Ascending aorta (tissue), 2 donors: ENCODE measurements at places on chromosomes 2 and 18.

- DNase-seq: no peak
Measured at GRCh38 chr18:21513292-21513691, 87.2 kb downstream of the ESCO1 start.

- no peak for DNase-seq
Measured at GRCh38 chr2:31558401-31559295, 22.1 kb downstream of the SRD5A2 start.

DNA sequence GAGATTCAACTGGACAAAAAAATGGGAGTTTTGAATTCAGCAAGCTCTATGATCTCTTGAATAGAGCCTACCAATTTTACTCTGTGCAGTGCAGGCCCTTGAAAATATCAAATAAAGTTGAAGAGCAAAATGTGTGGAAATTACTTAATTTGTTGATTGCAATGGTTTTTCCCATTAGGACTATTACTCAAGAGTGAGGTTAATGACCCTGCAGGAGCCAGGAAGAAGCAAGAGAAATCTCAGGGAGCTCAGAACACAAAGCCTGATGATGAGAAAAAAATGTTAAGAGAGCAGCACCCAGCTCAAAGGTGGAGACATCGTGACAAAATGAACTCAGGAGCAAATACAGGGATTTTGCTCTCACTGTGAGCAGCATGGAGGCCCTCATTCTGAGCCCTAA lies 337.6 kb upstream of the TRIB2 start:
- no peak for DNase-seq

- DNase-seq: no peak
Measured at GRCh38 chr18:46402945-46403344, 254.1 kb downstream of the LOXHD1 start.

DNA sequence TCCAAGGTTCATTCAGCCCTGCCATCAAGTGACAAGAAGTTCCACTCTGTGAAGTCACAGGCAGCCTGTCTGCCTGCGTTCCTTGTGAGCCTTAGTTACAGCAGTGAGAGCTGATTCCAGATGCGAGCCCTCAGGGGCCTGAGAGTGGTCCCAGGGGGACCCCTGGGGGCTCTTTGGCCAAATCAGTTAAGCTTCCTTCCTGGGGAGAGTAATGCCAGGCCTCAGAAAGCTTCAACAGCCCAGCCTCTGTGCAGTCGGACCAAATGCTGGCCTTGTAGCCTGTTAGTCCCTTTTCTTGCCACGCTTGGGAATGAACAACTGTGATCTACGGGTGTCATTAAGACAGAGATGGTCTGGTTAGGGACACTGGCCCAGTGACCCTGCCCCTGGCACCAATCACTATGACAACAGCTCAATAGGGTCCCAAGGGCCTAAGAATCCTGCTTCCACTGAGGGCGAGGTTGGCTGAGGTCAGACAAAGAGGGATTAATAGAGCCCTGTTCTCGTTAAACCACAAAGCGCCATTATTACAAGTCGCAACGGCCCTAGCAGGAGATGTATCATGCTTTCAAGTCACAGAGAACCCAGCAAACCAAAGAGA lies 50.9 kb downstream of the HS1BP3 start:
- DNase-seq: peak; percentile 6

DNA sequence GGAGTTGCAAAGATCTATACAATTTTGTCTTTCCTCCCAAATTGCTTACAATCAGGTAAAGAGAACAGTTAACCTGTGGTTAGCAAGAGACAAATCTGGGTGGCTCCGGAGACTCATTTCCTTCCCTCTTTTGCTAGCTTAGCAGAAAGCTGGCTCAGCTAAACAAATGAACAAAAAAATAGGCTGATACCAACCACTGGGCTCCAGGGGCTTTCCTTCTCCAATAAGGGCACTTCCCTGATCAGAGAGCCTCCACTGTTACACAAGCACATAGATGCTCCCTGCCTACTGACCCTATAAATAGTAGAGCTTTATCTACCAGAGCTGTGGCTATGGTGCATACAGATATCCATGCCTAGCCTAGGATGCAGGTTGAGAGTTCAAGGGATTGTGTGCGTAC lies 90.1 kb upstream of the ARL5A start:
- DNase-seq: no peak

DNA sequence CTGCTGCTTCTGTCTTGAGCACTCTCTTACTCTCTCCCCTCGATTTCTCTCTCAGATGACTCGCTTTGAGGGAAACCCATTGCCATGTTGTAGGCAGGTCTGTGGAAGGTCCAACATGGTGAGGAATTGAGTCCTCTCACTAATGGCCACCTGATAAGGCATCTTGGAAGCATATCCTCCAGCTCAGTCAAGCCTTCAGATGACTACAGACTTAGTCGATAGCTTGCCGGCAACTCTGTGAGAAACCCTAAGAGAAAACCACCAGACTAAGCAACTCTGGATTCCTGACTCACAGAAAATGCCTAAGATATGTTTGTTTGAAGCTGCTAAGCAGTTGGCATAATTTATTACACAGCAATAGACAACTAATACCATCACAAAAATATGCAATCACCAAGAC lies 51.2 kb downstream of the WDR75 start:
- DNase-seq: no peak

GRCh38 chr2:157327621-157328500 lies 2.2 kb upstream of the ERMN start:
- peak; percentile 83 for DNase-seq

GRCh38 chr2:69026026-69026425 lies 13.0 kb downstream of the ANTXR1 start:
- no peak for DNase-seq

GRCh38 chr2:84801811-84802210 lies 79.1 kb downstream of the TRABD2A start:
- no peak for DNase-seq

- no peak for DNase-seq
Measured at GRCh38 chr18:57353940-57354461, 1.6 kb downstream of the ST8SIA3 start.

- DNase-seq: no peak
Measured at GRCh38 chr2:228535396-228535795, 353.9 kb upstream of the SPHKAP start.

GRCh38 chr2:172710584-172711047 lies 25.0 kb upstream of the RAPGEF4 start:
- DNase-seq: no peak

DNA sequence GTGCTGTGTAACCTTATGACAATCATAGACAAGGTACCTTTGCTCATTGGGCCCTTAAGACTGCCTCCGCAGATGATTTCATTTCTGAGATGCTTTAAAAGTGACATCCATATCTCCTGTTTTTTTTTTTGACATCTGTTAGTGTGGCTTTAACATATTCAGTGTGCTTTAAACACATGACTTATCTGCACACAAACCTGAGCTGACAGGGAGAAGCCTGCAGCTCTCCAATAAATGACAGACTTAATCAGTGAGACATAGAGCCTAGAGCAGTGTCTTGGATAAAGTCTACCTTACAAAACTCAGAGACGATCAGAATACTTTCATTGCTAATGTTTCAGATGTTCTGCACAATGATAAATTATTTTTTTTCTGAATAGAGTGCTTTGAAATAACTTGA lies 130.7 kb downstream of the UBE2E3 start:
- DNase-seq: no peak

GRCh38 chr2:23028106-23028505 lies 356.9 kb upstream of the KLHL29 start:
- no peak for DNase-seq

GRCh38 chr2:112625474-112626114 lies 20.1 kb upstream of the SLC20A1 start:
- peak; percentile 57 for DNase-seq

GRCh38 chr2:129764376-129765325 lies 214.8 kb upstream of the RAB6C start:
- no peak for DNase-seq

- DNase-seq: no peak
Measured at GRCh38 chr2:8333177-8333831, 348.6 kb upstream of the ID2 start.

DNA sequence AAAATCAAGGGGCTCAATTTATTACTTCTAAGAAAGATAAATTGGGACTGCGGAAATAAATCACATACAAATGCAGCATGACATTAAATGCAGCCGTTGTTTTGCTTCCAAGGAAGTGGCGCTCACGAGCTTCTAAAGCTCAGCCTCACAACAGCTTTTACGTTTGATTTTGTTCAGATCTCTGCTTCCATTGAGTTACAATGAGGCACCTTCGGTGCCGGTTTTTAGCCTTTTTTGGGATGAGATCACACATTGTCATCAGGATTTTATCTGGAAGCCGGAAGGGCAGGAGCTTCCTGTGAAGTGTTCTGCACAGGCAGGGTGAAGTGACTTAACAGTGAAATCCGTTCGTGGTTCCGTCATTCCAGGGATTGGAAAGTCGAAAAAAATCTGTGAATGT lies 209.8 kb downstream of the DCDC2C start:
- no peak for DNase-seq

- no peak for DNase-seq
Measured at GRCh38 chr2:677959-678550, 849 bp upstream of the TMEM18 start.
